ENCODE measurements at places on chromosomes 7 and 10.
A peak's percentile ranks its signal among the peaks of the same experiment; 100 is the strongest.

GRCh38 chr10:31759124-31759798, 169.4 kb downstream of the ARHGAP12 start:
- DNase-seq, result peak; percentile 92

- no peak for DNase-seq
These were observed 160.1 kb downstream of the EXOC4 start for GRCh38 chr7:133412942-133413341.

DNA sequence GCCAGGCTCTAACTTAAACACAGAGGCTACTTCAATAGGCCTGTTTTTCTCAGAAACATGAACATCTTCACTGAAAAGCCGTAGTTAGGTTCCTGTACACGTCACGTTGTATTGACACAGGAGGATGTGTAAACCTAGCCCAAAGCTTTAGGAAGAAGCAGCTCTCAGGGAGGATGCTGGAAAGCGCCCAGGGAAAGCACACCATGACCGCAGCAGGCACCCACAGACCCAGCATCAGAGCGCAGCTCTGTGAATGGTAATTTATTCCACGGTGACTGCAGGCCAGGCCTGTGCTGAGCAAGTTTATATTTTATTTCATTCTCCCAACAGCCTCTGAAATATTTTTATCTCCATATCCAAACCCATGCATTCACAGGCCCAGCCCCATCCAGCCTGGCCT, 51.1 kb downstream of the ASB13 start:
- no peak for DNase-seq

- DNase-seq, result no peak
These were observed 91.6 kb upstream of the CCDC6 start for GRCh38 chr10:59997827-59998525.

- DNase-seq, result no peak
These were observed 27.6 kb upstream of the PRKG1 start for GRCh38 chr10:51046654-51047053.

GRCh38 chr7:112152186-112152585, 54.0 kb downstream of the DOCK4 start:
- no peak for DNase-seq

- no peak for DNase-seq
These were observed 6.1 kb downstream of the GUSB start for GRCh38 chr7:65975814-65976445.

GRCh38 chr10:103622935-103623574, 129.6 kb downstream of the NEURL1 start:
- no peak for DNase-seq

DNA sequence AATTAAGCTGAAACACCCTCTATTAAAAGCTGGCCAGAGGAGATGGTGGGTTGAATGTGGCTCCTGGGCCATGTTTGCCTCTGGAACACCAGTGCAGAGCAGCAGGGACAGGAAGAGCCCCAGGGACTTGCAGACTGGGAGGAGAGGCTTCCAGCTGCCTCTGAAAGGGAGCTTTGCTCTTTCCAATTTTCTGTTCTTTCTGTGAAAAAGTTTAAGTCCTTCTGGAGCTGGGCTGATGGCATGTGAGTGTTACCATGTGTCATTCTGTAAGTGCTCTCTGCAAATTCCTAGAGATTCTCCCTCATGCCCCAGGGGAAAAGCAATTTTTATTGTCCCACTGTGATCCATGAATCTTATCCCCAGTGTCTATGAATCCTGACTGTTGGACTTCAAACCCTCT, 112.8 kb upstream of the LANCL2 start:
- no peak for DNase-seq

DNA sequence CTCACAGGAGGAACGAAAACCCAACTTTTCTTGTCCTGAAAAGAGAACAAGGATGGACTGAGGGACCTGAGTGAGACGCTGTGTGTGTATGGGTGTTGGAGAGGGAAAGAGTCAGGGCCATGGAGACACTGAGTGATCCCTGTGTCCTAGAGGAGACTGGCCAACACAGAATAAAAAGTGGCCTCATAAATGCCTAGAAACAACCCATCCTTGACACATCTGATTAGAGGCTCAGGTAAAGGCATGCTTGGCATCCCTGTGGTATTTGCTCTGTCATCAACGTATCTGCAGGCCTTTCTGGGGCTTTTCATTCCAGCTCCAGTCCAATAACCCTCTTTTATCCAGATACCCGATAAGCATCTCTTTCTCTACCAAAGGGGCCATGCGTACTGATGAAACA, 86.3 kb downstream of the FGFR2 start:
- peak; percentile 7 for DNase-seq

- DNase-seq, result no peak
These were observed 219.9 kb downstream of the DKK1 start for GRCh38 chr10:52533986-52534385.

DNA sequence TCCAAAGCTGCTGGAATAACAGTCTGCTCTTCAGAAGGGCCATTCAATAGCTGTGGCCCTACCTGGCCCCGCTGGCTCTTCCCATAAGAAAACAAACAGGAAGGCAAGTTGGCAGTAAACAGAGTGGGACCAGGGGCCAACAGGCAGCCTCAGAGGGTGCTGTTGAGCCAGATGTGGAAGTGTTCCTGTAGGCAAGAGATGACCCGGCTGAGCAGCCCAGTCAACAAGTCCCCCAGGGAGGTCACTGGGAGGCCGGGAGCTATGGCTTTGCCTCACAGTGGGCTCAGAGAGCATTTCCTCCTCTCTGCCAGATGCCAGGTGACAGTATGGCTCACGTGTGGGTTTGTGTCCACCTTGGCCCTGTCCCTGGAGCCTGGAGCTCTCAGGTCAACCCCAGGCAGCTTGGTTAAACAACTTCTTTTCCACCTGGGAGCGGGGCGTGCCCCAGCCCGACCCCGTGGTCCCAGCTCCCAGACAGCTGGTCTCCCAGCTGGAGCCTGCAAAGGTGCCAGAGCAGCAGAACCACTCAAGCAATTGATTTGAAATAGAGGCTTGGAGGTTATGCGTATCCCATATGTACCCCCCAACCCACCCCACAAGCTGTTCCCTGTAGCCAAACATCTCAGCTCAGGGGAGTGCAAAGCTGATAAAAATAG, 33.8 kb upstream of the LOXL4 start:
- no peak for DNase-seq

DNA sequence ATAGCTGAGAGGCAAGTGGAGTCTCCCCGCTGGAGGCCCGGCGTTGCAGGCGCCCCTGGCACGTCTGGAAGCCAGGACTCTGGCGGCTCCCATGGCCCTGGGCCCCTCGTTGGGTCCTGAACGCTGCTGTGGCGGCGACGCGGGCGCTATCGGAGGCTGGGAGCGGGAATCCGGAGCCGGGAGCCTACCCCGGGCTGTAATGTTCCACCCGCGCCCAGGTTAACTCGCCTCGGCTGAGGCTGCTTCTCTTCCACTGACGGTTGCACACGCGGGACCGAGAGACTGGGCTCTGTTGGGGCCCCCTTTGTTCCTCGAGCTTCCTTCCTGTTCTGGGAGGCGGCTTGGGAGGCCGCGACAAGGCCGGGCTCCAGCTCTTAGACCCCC, 1.3 kb upstream of the HOXA5 start:
- DNase-seq, result no peak

- no peak for DNase-seq
These were observed 17.9 kb downstream of the PDK4 start for GRCh38 chr7:95578299-95578855.

DNA sequence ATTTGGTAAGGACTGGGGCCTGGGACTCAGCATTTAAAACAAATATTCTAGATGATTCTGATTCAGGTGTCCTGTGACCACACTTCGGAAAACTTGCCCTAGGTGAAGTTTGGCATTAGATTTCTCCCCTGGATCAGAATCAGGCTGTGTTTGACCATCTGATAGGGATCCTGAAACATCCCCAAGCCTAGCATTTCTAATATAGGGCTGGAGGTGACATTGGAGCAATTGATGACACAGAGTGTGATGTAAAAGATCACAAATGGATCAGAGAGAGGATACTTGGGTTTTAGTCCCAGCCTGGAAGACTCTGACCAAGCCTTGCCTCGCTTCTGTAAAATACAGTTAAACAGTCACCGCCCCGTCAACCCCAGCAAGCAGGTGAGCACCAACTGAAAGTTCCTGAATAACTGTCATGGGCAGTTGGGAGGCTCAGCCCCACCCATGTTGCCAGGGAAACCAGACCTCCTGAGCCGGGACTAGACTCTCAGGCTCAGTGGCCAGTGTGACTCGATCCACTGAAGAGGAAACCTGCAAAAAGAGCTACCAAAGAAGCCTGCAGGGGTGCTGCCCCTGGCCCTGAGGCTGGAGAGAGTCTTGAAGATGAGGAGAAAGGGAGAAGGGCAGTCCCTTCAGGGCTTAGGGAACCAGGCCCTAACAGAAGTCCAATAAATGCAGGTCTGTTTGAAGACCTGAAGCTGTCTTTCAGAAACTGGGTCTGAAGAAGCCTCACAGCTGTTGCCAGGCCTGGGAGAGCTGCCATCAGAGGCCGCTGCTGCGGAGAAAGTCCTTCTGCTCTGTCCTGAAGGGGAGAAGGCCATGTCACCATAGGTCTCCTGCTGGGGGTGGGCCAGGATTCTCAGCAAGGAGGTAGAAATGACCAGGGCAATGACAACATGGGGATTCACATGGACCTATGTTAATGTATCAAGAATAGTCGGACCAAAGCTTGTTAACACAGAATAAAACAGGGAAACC, 126.1 kb upstream of the KCNMA1 start:
- no peak for DNase-seq

GRCh38 chr10:94403380-94404213, 1.3 kb downstream of the TBC1D12 start:
- DNase-seq, result peak; percentile 73

DNA sequence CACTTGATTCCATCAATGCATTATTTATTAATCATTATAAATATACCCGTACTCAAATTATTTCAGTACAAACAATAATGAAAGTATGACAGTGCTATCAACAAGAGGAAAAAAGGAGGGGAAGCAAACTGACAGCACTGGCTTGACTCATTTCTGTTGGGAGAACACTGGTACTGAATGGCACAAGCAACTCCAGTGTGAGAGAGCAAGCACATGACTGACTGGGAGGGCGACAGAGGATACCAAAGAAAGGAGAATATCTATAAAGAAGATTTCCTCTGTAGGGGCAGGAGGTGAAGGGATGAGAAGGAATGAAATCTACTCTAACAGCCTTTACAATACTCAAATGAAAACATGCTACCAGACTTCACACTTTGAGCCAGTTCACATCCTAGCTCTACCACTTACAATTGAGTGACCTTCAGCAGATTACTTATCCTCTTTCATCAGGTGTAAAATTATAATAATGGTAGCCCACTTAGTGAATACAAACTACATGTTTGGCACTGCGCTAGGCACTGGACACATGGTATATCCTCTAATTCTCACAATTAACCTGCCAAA, 1.5 kb downstream of the USP54 start:
- no peak for DNase-seq

GRCh38 chr10:115941361-115941771, 331.6 kb downstream of the GFRA1 start:
- no peak for DNase-seq

- no peak for DNase-seq
These were observed 153.2 kb downstream of the BTAF1 start for GRCh38 chr10:92076722-92077121.

GRCh38 chr7:37831244-37831643, 17.2 kb upstream of the NME8 start:
- DNase-seq, result no peak

GRCh38 chr7:129434675-129435318, 565 bp downstream of the STRIP2 start:
- no peak for DNase-seq

GRCh38 chr10:95096143-95096542, 26.8 kb upstream of the CYP2C8 start:
- no peak for DNase-seq

DNA sequence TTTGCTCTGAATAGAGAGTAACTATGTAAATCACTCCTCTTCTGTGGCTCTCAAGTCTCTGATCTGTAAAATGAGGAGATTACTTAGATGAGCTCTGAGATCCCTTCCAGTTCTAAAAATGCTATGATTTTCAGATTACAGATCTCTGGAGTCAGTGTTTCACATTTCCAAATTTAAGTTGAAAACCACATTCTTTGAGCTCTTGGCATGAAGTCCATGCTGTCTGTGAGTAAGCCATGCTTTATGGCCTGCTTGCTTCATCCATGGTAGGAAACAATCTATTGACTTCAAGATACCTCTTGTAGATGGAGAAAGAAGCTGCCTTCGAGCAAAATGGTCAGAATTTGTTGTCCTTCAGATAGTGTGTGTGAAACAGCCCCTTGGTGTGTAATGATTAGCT, 64.9 kb downstream of the CELF2 start:
- no peak for DNase-seq

GRCh38 chr10:52440612-52441285, 126.7 kb downstream of the DKK1 start:
- DNase-seq, result no peak

GRCh38 chr10:24174014-24174413, 34.9 kb upstream of the KIAA1217 start:
- peak; percentile 47 for DNase-seq

DNA sequence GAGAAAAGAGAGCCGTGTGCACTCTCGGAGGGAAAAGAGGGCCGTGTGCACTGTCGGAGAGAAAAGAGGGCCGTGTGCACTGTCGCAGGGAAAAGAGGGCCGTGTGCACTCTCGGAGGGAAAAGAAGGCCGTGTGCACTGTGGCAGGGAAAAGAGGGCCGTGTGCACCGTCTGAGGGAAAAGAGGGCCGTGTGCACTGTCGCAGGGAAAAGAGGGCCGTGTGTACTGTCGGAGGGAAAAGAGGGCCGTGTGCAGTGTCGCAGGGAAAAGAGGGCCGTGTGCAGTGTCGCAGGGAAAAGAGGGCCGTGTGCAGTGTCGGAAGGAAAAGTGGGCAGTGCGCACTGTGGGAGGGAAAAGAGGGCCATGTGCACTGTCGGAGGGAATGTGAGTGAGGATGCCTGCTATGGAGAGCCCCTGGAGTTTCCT, 188.7 kb downstream of the DNAJB6 start:
- no peak for DNase-seq

GRCh38 chr7:24942226-24942625, 37.8 kb downstream of the OSBPL3 start:
- no peak for DNase-seq

GRCh38 chr7:142632271-142633134, 116.8 kb upstream of the PRSS1 start:
- DNase-seq, result peak; percentile 81

DNA sequence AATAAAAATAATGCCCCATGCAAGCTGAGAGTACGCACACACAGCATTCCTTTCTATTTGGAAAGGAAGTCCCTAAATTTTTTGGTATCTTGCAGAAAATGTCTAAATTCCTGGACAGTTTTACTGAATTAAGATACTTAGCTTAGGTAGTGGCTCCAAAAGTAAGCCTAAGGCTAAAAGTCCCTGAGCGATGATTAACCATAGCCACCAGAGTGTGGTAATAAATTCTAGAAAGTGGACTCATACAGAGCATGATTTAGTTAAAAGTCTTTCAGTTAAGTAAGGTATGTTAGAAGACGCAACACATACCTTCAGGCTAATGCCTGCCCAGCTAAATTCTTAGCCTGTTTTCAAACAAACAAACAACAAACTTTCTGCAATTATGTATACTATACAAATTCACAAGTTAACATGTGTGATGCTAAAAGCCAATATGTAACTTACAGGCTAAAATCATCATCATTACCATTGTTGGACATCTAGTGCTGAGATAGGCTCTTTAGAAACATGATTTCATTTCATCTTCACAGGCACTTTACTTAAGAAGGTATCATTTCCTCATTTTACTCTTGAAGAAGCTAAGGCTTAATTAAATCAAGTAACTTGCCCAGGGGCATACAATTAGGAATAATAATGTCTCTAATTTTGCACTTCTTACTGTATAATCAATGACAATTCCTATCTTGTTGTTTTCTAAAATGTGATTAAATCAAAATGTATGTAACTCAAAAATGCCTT, 261.4 kb upstream of the YAE1 start:
- no peak for DNase-seq

Measured in LoVo (cell line).